ENCODE measurements at places on chromosomes 1 and 21.
A peak's percentile ranks its signal among the peaks of the same experiment; 100 is the strongest.

DNA sequence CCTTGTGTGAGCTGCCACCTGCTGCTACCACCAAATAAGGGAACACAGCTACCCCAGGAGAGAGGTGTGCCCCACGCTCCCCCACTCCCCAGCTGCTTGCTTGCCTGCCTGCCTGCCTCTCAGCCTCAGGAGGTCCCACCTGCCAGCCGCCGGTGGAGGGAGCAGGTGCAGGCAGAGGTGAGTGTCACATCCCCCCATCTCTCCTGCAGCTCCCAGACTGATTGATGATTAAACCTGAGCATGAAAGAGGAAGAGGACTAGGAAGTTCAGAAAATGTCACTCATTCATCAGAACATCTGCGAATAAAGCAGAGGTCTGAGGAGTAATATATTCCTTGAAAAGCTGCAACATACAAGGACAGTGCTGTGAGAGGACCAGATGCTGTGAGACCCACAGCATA lies 58.6 kb upstream of the HIVEP3 start:
- no peak for DNase-seq

DNA sequence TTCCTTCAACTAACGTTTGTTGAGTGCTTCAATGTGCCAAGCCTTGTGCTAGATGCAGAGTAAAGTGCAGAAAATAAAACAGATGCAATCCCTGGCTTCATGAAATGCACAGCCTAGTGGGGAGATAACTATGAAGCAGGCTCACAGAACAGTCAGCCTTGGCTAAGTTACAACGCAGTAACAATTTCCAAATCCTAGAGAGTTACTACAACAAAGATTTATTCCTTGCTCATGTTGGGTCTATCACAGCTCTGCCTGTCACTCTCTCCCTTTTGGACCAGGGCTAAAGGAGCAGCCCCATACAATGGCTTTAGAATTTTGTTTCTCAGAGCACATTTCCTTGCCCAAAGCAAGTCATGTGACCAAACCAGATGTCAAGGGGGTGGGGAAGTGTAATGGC lies 359.8 kb downstream of the ZNF326 start:
- DNase-seq: no peak

DNA sequence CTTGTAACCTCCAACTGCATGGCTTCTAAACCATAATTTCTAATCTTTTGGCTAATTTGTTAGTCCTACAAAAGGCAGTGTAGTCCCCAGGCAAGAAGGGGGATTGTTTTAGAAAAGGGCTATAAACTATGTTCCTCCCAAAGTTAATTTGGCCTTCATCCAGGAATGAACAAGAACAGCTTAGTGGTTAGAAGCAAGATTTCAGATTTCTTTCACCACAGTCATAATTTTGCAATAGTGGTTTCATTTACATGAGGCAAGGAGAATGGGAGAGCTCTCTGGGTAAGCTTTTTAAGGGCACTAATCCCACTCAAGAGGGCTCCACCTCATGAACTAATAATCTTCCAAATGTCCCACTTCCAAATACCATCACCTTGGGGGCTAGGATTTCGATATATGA lies 1353.9 kb downstream of the NCAM2 start:
- no peak for DNase-seq

DNA sequence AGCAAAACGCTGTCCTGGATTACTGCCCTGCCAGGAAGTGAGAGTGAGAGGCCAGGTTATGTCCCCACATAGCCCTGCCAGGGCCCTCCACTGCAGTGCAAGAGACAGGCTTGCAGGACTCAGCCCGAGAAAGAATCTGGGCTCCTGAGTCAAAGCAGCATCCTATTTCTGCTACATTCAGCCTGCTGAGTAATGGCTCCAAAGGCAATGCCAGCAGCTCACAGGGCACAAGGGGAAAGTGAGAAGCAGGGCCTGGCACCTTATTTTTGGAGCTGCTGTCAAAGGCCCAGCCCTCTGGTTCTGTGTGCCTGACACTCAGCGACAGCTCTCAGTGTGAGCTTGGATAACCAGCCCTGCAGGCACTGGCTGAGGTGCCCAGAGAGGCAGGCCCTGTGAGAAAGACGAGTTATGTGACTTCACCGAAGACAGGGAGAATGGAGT lies 83.9 kb downstream of the DTL start:
- DNase-seq: no peak

GRCh38 chr1:9319789-9320519 lies 27.3 kb downstream of the SPSB1 start:
- no peak for DNase-seq

- no peak for DNase-seq
Measured at GRCh38 chr1:18410407-18410806, 70.3 kb upstream of the KLHDC7A start.

GRCh38 chr1:21633992-21634805 lies 35.0 kb downstream of the RAP1GAP start:
- no peak for DNase-seq

DNA sequence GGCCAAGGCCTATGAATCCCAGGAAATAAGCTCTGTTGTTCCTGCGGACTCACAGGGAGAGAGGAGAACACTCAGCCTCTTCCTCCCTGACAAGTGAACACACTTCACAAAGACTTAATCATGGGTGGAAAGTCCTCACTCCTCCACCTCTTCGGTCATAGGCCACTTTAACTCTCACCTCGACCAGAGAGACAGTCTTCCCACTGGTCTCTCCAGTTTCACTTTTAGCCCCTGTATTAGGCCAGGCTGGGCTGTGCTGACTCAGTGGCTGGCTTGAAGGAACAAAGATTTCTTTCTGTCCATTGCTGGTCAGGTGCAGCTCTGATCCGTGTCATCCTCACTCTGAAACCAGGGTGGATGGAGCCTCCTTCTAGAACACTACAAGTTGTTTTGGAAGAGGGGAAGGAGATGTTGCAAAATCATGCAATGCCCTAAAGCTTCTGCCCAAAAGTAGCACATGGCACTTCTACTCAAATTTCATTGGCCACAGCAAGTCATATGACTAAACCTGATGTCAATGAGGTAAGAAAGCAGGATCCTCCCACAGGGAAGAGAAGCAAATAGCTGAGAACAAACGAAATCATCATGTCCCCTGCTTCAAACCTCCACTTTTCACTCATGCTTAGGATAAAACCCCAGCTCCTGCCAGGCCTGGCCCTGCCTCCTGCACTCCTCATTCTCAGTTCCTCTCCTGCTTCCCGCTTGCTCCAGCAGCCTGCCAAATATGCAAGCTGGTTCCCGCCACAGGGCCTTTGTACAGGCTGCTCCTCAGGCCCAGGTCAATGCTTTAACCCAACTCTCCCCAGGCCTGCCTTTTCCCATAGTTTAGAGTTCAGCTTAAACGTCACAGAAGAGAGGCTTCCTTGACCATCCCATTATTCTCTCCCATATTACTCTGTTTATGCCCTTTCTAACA lies 150.5 kb upstream of the RUNX3 start:
- DNase-seq: no peak

DNA sequence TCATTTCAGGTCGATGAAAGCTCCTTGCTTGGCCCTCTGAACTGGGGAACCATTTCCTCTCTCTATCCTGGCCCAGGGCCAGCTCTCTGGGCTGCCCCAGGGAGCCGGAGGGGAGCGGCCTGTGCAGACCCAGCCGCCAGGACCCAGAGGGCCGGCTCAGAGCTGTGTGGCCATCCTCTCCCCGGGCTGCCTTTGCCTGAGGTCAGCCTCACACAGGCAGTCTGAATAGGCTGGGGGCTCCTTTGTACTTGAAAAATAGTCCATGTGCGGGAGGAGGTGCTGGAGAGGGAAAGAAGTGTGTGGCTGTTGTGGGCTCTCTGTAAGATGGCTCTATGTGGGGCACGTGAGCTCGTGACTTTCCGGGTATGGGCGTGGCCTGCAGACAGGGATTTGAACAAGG lies 275.1 kb upstream of the VAMP3 start:
- no peak for DNase-seq

DNA sequence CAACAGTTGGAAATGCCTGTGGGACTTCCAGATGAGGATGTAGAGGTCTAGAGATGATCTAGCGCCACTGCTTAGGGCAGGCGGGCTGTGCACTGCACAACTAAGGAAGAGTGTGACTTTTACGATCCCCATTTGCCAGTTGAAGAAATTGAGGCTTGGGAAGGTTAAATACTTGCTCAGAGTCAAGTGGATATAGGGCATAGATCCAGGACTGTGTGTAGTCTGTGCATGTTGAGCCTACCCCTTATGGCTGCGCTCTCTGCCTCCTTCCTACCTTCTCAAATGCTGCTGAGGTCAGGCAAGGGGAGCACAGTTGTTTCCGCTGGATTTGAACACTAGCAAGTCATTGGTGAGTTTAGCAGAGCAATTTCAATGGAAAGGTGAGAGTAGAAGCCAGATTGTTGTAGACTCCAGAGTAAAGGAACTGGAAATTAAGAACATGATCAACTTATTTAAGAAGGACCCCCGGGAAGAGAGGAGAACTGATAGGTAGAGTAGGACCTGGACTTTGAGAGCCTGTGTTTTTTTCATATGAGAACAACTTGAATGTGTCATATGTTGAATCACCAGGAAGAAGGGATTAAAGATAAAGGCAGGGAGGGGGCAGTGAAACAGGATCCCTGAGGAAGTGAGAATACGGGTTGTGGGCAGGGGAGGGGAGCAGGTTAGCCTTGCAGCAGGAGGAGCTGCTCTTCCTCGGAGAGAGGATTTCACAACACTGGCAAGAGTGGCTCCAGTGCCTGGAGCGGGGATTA lies 2.7 kb downstream of the CAPN2 start:
- DNase-seq: no peak

DNA sequence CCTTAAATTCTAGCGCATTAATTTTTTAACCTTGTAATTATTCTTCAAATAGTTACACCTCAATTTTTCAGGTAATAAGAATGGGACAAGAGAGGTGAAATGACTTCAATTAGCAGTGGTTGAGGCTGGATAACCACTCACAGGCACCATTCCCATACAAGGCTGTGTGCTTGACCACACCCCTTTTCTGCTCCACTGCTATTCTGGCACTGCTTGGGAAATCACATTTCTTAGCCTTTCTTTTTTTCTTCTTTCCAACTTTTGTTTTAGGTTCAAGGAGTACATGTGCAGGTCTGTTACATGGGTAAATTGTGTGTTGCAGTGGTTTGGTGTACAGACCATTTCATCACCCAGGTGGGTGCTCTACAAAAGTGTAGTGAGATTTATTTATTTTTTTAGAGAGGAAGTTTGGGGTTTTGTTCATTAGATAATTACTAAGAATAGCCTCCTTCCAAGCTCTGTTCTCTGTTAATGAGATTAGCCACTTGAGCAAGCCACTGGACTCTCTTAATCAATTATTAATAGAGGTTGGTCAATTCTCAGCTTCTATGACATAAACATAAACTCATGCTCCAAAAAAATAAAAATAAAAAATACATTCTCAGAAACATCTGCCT lies 14.4 kb downstream of the ILDR2 start:
- no peak for DNase-seq

- peak; percentile 90 for DNase-seq
Measured at GRCh38 chr1:58755468-58755872, 28.4 kb downstream of the JUN start.

GRCh38 chr1:10160907-10161490 lies 49.4 kb upstream of the KIF1B start:
- DNase-seq: no peak

DNA sequence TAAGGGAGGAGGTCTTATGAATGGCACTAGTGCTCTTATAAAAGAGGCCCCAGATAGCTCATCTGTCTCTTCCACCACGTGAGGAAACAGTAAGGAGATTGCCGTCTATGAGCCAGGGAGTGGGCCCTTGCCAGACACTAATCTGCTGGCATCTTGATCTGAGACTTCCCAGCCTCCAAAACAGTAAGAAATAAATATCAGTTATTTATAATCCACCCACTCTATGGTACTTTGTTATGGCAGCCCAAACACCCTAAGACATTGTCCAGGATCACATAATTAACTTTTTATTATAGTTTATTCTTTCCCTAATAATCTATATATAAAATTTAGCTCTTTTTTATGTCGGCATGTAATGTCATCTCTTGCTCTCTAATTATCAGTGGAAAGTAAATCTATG lies 144.0 kb upstream of the IRF2BP2 start:
- no peak for DNase-seq

DNA sequence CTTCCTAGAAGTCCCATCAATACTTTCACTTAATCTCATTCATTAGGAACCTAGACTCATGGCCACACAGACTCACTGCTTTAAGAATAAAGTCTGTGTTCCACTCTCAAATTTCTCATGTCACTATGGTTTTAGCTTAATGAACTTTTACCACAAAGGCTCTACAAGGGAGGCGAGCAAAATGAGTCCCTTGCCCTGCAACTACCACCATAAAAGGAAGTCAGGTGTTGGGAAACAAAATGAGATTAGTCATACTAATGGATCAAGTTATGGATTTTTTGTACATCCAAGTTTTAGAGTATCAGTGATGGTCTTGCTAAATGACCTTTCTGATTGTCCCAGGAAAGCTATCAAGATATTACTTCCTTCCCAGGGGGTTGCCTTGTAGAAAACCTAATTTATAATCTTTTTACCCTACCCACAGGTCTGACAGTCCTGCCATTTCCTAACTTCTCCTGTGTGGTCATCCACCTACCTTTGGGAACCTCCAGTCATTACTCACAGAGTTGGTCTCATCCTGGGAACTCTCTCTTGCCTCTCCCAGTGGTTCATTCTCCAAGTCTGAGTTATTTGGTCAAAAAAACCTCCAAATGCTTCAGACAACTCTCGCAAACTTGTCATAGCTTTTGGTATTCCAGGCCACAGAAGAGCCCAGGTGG lies 51.8 kb upstream of the SLC16A1 start:
- DNase-seq: no peak

- DNase-seq: no peak
Measured at GRCh38 chr21:26447932-26448475, 125.1 kb downstream of the CYYR1 start.

DNA sequence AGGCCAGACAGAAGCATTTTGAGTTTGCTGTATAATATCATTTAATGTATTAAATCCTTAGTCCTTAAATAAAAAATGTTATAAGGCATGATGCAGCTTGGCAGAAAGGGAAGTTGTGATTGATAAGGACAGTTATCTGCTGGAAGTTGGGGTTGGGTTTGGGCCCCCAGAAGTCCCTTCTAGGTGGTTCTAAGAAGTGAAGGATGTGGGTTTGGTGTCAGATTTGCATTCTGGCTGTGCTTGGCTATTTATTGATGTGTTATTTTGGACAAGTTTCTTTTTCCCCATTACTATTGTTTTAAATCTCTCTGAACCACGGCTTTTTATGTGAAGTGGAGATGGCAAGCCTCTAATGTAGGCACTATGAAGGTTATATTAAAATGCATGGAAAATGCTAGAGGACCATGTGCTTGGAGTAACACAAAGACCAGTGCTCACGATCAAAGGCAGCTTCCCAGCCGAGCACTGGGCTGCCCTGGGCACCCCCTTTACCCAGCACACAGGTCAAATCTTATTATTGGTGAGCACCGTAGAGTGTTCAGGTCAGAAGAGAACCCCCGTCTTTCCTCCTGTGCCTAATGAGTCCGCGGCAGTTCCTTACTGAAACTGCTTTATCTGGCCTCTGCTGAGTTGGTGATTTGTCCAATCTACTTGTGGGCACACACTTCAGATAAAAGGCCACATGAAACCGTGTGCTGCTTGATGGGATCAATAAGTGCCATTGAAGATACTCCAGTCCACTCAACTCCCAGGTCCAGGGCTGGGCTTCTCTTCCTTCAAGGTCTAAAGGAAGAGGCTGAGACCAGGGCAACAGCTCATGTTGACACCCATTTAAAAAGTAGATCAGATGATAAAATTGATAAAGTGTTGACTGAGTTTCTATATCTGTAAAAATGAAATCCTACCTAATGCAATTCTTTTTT lies 212.0 kb downstream of the PRDM2 start:
- DNase-seq: no peak

GRCh38 chr1:39425151-39425550 lies 66.3 kb upstream of the BMP8A start:
- DNase-seq: no peak

GRCh38 chr1:109634771-109635750 lies 15.4 kb downstream of the AMPD2 start:
- DNase-seq: no peak

GRCh38 chr1:205435578-205436573 lies 14.0 kb upstream of the LEMD1 start:
- DNase-seq: peak; percentile 27
